ENCODE measurements at places on chromosomes 11 and 22.

GRCh38 chr11:2558861-2559526 is 114.2 kb downstream of the KCNQ1 start:
- no peak for DNase-seq

GRCh38 chr11:25576320-25576719 is 755.6 kb upstream of the ANO3 start:
- no peak for DNase-seq

DNA sequence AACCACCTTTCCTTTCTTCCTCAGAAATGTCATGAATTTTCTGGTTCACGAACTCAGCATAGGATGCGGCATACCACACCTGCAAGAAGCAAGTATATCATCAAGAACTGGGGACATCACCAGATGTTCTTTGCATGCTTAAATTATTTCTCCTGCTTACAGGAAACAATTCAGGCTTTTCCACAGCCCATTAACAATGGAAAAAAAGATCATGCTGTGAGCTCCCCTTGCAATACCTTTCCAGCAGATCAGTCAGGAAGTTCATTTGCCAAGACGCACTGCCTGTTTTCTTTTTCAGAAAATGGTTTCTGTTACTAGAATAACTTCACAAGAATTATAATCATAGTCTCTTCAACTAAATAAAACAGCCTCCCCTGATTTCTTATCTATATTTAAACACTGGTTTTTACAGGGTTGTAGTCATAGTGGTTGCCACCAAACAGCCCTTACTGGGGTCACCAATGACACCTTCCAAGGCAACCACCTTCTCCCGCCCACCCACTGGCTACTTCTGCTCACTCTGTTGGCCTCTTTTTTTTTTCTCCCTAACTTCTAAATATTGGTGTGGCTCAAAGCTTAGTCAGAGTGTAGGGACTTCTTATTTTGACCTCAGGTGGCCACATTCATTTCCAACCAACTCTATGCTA is 42.3 kb upstream of the NFRKB start:
- DNase-seq, result no peak

DNA sequence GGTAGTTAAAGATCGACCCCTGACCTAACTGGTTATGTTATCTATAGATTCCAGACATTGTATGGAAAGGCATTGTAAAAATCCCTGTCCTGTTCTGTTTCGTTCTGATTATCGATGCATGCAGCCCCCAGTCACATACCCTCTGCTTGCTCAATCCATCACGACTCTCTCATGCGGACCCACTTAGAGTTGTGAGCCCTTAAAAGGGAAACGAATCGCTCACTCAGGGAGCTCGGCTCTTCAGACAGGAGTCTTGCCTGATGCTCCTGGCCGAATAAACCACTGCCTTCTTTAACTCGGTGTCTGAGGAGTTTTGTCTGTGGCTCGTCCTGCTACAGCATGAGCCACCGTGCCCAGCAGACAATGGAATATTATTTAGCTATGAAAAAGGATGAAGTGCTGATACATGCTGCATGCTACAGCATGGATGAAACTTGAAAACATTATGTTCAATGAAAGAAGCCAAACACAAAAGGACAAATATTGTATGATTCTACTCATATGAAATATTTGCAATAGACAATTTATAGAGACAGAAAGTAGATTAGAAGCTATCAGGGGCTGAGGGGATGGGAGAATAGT is 12.0 kb upstream of the LGALS2 start:
- DNase-seq, result no peak

DNA sequence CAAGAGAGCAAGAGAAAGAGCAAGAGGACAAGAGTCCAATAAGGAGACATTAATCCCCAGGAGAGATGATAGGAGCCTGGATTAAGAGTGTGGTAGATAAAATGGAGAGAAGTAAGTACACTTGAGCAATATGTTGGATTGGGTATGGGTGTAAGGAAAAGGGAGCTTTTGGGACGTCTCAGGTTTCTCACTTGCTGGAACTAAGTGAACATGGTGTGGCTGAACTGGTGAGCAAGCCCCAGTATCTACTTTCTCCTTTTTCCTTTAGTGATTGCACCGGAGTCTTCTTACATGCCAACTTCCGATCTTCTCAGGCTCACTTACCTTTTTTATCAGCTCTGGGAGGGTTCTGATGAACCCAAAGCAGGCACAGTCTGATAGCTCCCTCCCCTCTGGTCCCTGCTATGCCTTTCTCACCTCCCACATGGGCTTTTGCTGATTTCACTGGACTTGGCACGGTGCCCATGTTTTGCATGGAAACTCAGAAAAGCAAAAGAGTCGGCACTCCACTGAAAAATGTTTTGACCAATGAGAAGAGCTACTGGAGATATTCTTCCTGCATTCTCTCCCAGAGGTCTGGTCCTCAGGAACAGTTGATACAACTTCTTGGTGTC is 14.5 kb upstream of the APLNR start:
- DNase-seq, result no peak

Data from stimulated activated CD8-positive, alpha-beta memory T cell treated with anti-CD3 and anti-CD28 coated beads, Interleukin-2, amount 100 ng/mL, for 48 hours (primary cell).